COLO829 (cell line): ENCODE measurements at places on chromosomes 16 and 17.
A peak's percentile ranks its signal among the peaks of the same experiment; 100 is the strongest.

- peak; percentile 40 for DNase-seq
Measured at GRCh38 chr17:15233022-15233805, 31.9 kb downstream of the PMP22 start.

DNA sequence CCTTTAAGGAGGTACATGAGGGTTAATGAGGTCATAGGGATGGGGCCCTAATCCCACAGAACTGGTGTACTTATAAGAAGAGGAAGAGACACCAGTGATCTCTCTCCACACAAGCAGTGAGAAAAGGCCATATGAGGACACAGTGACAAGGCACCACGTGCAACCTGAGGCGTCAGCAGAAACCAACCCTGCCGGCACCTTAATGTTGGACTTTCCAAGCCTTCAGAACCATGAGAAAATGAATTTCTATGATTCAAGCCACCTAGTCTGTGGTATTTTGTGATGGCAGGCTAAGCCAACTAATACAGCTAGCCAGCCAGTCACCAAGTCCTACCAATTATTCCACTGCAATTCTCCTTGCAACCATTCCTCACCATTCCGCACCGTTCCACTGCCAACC, 39.5 kb downstream of the COPRS start:
- no peak for DNase-seq

GRCh38 chr16:22638393-22639206, 127.9 kb downstream of the NPIPB5 start:
- peak; percentile 76 for DNase-seq

DNA sequence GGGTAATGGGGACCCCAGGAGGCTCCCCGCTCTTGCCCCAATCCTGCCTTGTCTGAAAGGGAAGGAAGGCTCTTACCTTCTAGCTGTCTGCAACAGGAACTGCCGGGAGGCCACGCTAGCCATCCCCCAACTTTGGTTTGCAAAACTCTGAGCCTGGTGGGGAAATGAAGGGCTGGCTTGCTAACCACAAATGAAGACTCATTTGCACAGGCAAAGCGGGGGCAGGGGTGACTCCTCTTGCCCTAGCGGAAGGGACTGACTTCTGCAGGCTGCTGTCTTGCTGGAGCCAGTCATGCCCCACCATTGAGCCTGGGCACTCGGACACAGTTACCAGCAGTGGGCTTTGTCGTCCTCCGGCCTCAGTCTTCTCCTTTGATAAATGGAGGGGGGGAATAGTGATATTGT, 52.6 kb downstream of the PLCG2 start:
- DNase-seq = no peak

- DNase-seq = no peak
Measured at GRCh38 chr17:14289162-14289561, 11.7 kb upstream of the HS3ST3B1 start.

GRCh38 chr16:88384222-88385111, 1.7 kb downstream of the ZNF469 start:
- DNase-seq = no peak

- peak; percentile 17 for DNase-seq
Measured at GRCh38 chr16:70253291-70254106, 1.8 kb upstream of the EXOSC6 start.

DNA sequence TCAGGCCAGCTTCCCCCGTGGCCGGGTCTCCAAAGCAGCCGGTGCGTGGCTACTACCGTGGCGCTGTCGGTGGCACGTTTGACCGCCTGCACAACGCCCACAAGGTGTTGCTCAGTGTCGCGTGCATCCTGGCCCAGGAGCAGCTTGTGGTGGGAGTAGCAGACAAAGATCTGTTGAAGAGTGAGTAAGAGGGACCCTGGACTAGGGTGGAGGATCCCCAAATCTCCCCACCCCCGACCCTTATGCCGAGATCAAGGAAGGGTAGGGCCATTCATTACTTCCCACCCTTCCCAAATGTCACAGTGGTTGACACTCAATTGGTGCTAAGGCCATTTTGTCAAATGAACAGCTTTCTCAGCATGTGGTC, 1.2 kb downstream of the COASY start:
- DNase-seq = no peak

GRCh38 chr17:43650471-43650870, 11.3 kb downstream of the MEOX1 start:
- DNase-seq = no peak

GRCh38 chr17:79027274-79027924, 3.4 kb downstream of the C1QTNF1 start:
- no peak for DNase-seq

- DNase-seq = no peak
Measured at GRCh38 chr16:21301895-21302291, 23.8 kb upstream of the CRYM start.

DNA sequence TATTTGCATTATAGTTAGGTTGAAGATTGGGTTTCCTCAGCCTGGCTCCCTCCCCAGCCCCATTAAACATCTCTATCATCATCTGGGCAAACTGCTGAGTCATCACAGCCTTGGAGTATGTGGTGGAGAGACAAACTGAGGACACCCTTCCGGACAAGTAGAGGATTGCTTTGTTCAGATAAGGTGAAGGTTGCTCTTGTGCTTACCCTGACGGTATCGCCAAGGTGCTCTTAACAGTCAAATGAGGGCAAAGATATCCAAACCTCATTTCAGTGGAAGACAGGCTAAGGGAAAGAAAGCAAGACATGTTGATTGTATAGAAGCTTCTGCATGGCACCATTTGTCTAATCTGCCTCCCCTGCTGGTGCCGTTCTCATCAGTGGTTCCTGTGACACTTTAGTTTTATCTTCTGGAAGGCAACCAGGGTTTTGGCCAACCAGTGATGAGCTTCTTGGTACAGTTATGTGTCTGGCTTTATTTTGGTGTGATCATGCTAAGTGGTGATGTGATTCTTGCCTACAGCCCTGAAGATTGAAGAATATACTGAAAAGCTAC, 56.9 kb upstream of the LGALS9 start:
- DNase-seq = no peak

DNA sequence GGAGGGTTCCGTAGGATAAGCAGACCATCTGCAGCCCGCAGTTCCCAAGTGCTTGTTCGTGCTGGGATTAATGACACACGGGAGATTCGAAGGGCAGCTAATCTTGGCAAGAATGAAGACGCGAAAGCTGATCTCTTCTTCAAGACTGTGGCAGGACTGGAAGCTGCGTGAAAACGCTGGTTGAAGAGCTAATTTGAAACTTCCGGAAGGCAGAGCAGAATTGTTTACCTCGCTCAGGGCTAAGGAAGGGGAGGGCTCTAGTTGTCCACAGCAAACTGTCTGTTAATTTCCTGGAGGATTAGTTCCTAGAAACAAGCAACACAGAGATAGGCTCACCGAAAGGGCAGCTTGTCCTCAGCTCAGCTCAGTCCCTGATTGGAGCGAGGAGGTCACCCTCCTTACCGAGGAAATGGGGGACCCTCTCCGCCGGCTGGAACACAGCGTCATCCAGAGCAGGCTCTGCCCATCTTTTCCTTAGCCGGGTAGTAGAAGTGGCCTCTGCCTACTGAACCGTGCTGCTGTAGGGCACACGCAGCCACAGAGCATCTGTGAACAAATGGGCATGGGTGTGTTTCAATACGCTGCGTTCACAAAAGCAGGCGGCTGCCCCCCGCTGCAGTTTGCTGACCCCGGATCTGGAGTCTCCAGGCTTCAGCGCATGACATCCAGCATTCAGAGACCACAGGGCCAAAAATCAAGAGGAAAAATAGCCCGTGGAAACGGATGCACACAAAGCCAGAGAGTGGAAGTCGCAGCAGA, 16.7 kb upstream of the BAIAP2 start:
- DNase-seq = peak; percentile 58

DNA sequence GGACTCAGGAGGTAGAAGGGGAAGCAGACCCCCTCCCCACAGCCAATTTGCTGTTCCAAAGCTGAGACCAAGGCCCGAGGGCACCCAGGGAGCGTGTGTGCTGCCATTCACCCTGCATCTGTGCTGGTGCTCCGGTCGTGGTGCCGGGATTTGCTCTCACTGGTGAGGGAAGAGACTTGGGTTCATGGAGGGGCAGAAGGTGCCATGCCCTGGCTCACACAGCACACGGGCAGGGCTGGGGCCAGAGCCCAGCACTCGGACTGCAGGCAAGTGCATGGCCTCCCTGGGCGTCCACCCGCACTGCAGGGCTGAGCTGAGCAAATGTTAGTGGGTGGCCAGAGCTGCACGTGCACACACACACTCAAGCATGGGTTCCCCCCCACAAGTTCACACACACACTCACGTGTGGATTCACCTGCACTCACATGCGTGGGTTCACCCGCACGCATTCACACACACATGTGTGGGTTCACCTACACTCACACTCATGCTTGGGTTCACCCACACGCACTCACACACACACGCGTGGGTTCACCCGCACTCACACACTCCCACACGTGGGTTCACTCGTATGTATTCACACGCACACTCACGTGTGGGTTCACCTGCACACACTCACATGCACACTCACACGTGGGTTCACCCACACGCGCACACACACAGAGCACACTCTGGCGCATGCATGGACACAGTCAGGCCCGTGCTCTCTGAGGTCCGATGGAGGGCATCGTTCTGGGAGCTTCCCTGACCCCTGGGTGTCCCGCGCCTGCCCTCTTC, 57.0 kb upstream of the CBFA2T3 start:
- no peak for DNase-seq

GRCh38 chr17:75430159-75430974, 24.9 kb upstream of the GRB2 start:
- no peak for DNase-seq

GRCh38 chr17:80781211-80781610, 210.4 kb upstream of the CHMP6 start:
- DNase-seq = no peak

GRCh38 chr17:40369923-40370322, 5.4 kb upstream of the GJD3 start:
- no peak for DNase-seq

DNA sequence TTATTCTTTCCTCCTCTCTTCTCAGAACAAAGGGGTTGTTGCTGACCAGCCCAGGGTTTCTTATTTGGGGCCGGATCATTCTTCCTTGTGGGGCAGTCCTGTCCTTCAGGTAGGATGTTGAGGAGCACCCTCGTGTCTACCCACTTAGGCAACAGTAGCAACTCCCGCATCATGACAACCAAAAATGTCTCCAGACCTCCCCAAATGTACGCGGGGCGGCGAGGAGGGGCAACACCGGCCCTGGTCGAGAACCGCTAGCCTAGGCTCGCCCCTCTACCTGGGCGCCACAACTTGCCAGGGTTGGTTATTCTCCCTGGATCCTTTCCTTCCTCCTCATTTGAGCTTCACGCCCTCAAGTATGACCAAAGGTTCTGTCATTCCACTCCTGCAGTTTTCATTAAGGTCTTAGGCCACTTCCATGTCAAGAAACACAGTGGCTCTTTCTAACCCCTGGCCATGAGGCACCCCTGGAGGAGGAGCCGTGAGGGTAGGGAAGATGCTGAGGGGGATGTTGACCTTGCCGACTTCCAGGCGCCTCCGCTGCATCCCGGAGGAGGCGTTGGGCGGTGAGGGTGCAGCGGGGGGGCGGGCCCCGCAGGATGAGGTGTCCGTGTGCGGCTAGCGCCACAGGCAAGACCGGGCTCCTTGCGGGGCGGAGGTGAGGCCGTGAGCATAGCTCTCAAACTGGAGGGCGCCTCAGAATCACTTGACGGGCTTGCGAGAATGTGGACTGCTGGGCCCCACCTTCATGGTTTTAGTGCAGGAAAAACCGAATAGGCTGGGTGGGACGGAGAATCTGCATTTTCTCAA, 712 bp upstream of the SPECC1 start:
- DNase-seq = no peak

- DNase-seq = no peak
Measured at GRCh38 chr17:38428112-38428642, at the start of gene ARHGAP23. Gene ARHGAP23, plus strand, starts transcription at chr17:38428464. Its CDS starts 22 bp downstream, at chr17:38428486.

DNA sequence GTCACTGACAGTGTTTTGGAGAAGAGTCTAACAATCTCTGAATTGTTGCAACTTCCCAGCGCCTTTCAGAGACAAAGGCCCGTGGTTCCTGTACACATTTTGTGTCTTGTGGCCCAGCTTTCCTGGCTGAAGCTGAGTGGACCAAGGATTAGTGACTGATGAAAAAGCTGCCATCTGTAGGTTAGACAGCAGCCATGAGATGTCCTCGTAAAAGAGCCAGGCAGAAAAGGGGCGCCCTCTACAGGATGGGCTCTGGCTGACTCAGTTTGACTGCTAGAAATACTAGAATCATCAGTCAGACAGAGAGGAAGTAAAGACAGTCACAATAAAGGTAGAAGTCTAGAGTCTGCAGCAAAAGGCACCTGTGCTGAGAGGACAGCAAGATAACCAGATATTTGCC, 26.5 kb upstream of the NF1 start:
- peak; percentile 43 for DNase-seq

- DNase-seq = peak; percentile 17
Measured at GRCh38 chr16:20799599-20799998, 6.7 kb downstream of the ERI2 start.

DNA sequence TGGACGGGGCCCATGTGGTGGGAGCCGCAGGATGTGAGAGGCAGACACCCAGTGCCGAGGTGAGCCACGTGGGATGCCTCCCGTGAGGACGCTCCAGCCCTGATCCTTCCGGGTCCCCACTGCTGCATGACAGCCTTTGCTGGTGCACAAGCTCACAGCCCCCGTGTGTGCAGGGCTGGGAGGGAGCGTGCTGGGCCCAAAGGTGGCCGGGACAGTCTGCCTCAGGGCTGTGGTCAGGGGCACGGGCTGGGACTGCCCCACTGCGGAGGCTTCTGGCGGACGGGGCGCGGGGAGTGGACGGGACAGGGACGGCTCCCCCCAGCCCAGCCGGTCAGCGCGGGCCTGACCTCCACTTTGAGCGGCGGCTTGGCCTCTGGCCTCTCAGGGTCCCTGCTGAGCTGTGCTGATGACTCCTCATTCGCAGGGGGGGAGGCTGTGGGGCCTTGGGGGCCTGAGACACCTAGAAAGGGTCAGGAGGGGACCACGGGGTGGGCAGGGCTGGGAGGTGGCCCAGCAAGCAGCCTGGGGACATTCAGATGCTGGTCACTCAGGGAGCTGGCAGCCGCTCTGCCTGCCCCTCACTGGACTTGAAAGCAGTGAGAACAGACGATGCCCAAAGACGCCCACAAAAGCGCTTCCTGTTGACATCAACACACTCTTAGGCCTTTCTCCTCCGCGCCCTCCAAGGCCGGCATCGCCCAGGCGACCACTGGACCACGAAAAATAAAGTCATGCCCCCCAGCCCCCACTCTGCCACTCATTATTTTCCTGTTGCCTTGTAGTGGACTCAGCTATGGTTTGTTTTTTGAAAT, 9.3 kb upstream of the METRNL start:
- no peak for DNase-seq

GRCh38 chr17:54727624-54728023, 173.0 kb upstream of the TOM1L1 start:
- no peak for DNase-seq

DNA sequence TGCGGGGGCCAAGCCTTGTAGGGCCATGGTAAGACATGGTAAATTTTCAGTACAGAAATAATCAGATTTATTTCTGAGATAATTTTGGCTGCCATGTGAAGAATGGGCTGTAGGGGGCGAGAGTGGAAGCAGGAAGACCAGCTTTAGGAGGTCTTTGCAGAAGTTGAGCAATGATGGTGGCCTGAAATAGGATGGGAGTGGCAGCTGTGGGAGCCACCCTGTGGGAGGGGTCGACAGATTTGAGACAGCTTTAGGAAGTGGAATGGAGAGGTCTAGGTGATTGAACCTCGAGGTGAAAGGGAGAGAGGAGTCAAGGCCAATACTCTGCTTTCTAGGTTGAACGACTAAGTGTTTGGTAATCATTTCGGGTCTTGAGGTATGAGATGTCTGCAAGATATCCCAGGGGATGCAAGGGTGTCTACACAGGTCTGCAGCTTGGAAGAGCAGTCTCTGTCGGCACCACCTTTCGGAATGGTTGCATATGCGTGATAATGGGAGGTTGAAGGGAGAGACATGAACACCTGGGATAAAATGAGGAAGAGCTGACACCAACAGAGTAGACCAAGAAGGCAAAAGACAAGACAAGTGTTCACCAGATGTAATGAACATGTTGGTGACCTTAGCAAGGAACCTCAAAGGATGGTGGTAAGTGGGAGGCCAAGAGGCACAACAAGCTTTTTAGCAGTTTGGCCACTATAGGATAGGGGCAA, 4.2 kb upstream of the ATXN7L3 start:
- peak; percentile 63 for DNase-seq
